ENCODE measurements at places on chromosomes 11 and 22.

DNA sequence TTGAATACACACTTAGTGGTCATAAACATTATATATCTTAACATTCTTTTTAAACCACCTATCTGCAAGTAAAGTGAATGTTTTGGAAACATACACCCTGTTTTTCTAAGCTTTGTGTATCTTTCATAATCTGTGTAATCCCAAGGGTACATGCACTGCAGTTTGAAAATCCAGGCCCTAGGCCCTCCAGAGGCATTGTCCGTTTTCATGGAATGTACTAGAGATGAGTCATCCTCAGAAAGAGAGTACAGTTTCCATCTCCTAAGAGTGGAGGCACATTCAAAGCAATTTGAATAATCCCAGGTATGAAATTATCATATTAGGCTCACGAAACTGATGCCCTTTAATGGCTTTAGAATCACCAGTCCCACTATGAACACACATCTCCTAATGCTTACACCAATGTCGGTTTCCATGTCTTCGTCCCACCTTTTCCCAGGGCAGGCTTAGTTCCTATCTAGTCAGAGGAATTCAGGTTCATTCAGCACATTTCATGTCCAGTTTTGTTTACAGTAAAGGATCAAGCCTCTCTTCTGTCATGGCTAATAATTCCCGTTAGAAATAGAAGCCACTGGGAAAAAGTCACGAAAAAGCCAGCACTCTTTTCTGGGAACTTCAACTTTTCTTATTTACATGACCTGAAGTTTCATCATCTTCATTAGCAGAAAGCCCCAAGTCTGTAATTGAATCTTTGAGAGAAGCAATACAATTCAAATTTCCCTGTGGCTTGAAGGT lies 39.5 kb upstream of the CD44 start:
- no peak for DNase-seq

GRCh38 chr11:130223291-130223971 lies 63.8 kb downstream of the ST14 start:
- no peak for DNase-seq

DNA sequence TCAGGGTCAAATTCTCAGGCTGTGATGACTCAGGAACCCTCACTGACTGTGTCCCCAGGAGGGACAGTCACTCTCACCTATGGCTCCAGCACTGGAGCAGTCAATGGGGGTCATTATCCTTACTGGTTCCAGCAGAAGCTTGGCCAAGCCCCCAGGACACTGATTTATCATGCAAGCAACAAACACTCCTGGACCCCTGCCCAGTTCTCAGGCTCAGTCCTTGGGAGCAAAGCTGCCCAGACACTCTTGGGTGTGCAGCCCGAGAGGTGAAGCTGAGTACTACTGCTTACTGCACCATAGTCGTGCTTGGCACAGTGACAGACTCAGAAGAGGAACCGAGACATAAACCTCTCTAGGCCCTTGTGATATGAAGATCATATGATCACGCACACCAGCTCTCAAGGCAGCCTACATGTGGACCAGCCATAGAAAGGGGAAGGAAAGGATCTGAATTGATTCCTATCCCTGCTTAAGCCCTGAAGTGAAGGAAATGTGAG lies 58.2 kb downstream of the ZNF280B start:
- DNase-seq = no peak

GRCh38 chr11:33953289-33953688 lies 61.4 kb upstream of the LMO2 start:
- DNase-seq = no peak

DNA sequence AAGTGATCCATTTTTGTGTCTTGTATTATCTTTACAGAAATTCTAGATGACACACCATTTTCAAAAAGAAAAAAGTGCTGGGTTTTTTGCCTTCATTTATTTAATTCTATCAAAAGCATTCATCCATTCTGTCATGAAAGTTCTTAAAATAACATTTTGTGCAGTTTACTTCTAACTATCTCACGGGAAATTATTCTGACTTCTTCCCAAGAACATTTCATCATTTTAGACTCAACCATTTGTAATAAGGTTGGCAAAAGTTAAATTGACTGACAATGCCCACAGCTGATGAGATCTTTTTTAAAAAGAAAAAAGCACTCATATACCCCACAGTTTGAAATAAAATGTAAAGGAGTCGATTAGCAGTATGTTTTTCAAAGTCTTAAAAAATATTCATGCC lies 68.5 kb downstream of the SBF2 start:
- no peak for DNase-seq
